Hepatocyte (in vitro differentiated cells): ENCODE measurements at places on chromosomes 7 and 10. TPM values are rescaled to one million over a fixed set of nuclear protein-coding genes. Genes with fewer than 3 reads are reported as not detected.

Gene ADRA2A
- 1.6 and 1.9 TPM in 2 replicates for total RNA-seq

Gene EPO
- 0.16 and 1.3 TPM in 2 replicates for total RNA-seq

Gene PNLIPRP1
- total RNA-seq = not detected in 2 replicates

Gene PTF1A
- total RNA-seq = not detected in 2 replicates

Gene RNF133
- total RNA-seq = 1.9 and 2.2 TPM in 2 replicates

Gene RGR
- not detected in 2 replicates for total RNA-seq

Gene PRPS1L1
- total RNA-seq = not detected in 2 replicates

Gene OR2A12
- 0.24 and 1.0 TPM in 2 replicates for total RNA-seq

Gene TAS2R4
- 1.9 and 2.6 TPM in 2 replicates for total RNA-seq

Gene TUBB8
- total RNA-seq = 0.70 and 0.80 TPM in 2 replicates

Gene TCF7L2
- total RNA-seq = 14.8 and 18.7 TPM in 2 replicates

Gene SRI
- total RNA-seq = 111 and 116 TPM in 2 replicates

Gene MMP21
- total RNA-seq = not detected in 2 replicates

Gene DNAJC12
- 13.4 and 16.7 TPM in 2 replicates for total RNA-seq

Gene PITX3
- total RNA-seq = not detected in 2 replicates

Gene SLC26A4
- total RNA-seq = 0.20 TPM in 1 of 2 replicates, not detected in the other

Gene METTL27
- 1.6 and 2.6 TPM in 2 replicates for total RNA-seq

Gene RARRES2
- total RNA-seq = 104 and 122 TPM in 2 replicates

Gene SLC18A3
- 1.1 and 1.4 TPM in 2 replicates for total RNA-seq

Gene C10orf143
- 0.50 and 2.5 TPM in 2 replicates for total RNA-seq

Gene ZNF804B
- 0.08 TPM in 1 of 2 replicates, not detected in the other for total RNA-seq
